ENCODE measurements at places on chromosomes 2 and 18. TPM values are rescaled to one million over a fixed set of nuclear protein-coding genes. Genes with fewer than 3 reads are reported as not detected.

Gene APCDD1
- total RNA-seq, result 10.9 TPM

DNA sequence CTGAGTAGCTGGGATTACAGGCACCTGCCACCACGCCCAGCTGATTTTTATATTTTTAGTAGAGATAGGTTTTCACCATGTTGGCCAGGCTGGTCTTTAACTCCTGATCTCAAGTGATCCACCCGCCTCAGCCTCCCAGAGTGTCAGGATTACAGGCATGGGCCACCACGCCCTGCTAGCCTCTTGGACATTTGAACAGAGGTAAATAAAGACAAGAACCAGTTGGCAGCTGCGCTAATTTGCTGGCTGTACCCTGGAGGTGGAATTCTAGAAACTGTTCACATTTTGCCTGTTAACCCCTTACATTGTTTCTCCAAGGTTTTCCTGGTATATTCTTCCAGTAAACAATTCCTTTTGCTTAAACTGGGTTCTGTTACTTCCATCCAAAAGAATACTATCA lies 132.9 kb downstream of the CDH2 start:
- no peak overlapping the region for H3K4me3 ChIP-seq
- H3K36me3 ChIP-seq, result no peaks in the 10 kb centered on the region
- no peaks in the 10 kb centered on the region for H3K4me1 ChIP-seq
- H3K27me3 ChIP-seq, result no peaks in the 10 kb centered on the region
- DNase-seq, result no peak

- no peak overlapping the region for H3K27ac ChIP-seq
- DNase-seq, result no peak
- no peaks in the 10 kb centered on the region for H3K36me3 ChIP-seq
- H3K27me3 ChIP-seq, result no peaks in the 10 kb centered on the region
Measured at GRCh38 chr2:83340424-83340823, 1118.7 kb downstream of the SUCLG1 start.

- no peak overlapping the region for H3K27ac ChIP-seq
- no peaks in the 10 kb centered on the region for H3K27me3 ChIP-seq
- no peaks in the 10 kb centered on the region for H3K36me3 ChIP-seq
- H3K4me1 ChIP-seq, result no peaks in the 10 kb centered on the region
- no peak overlapping the region for H3K4me3 ChIP-seq
Measured at GRCh38 chr2:11525762-11526161, 8.1 kb upstream of the GREB1 start.

DNA sequence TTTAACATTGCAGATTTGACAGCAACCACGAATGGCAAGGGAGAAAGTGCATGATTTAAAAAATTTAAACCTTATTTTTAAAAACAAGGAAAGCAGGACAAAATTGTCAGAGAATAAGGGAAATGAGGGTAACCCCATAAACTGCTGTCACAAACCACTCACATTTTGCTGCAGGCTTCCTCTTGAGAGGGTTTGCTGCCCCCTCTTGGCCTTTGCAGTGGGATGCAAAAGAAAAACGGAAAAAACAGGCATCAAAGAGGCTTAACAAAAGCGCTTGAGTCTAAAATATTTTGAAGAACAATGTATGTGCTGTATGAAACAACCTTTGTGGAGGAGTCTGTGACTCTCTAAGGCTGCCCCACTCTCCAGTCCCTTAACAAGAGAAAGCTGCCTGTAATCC lies 91.6 kb downstream of the TMX3 start:
- H3K27me3 ChIP-seq, result no peaks in the 10 kb centered on the region
- no peak overlapping the region for H3K27ac ChIP-seq
- H3K36me3 ChIP-seq, result no peaks in the 10 kb centered on the region
- H3K4me1 ChIP-seq, result no peaks in the 10 kb centered on the region
- H3K4me3 ChIP-seq, result no peak overlapping the region
- DNase-seq, result no peak

DNA sequence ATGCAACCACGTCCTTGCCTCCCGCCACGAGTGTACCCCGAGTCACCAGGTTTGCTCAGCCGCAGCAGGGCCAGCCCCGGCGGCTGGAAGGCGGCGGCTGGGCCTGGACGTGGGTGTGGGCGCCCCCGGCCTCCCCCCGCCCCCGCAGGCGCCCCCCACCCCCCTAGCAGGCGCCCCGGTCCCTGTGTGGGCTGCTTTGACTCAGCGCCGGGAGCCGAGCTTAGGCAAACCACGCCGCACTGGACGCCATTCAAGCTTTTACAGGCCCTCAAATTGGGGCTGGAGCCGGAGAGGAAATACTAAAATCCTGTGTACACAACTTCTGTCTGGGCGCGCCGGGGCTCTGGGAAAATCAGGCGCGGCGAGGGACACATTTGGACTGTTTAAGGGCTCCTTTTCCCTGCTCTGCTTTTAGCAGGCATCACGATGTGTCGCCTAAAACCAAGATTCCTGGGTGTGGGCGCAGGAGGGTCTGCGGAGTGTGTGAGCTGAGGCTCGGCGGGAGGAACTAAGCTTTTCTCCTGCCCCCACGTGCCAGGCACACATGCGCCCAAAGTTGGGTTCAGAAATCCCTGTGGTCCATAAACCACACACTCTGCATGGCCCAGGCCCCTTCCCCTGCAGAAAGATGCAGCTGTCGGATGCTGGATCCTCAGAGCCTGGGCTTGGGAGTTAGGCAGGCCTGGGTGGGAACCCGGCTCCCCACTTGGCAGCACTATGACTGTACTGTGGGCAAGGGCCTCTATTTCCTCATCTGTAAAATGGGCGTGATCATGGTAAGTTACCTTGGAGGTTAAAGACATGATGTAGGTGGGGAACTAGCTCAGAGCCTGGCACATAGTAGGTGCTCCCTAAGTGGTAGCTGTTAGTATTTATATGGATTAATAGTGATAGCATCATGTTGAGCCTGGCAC lies 57.6 kb downstream of the ATOH8 start:
- no peaks in the 10 kb centered on the region for H3K4me1 ChIP-seq
- peak overlapping the region; percentile 65 for H3K27ac ChIP-seq
- no peak overlapping the region for H3K4me3 ChIP-seq
- DNase-seq, result peak; percentile 92

Gene METTL4
- 14.3 TPM for total RNA-seq

DNA sequence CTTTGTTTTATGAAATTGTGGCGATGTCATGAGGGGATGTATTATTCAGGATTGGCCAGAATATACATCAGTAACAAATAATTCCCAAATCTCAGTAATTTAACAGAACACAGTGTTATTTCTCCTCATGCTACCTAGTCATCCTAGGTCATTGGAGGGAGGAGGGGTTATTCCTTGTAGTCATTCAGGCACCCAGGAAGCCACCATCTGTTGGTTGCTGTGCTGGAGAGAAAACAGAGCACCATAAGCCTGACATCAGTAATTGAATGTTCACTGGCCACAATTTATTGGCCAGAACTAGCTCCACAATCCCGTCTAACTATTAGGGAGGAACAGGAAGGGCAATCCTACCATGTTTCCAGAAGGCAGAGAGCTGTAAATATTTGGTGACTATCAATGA lies 303.5 kb upstream of the CELF4 start:
- H3K36me3 ChIP-seq, result no peaks in the 10 kb centered on the region
- H3K4me1 ChIP-seq, result no peaks in the 10 kb centered on the region
- no peak for DNase-seq
- H3K27me3 ChIP-seq, result no peaks in the 10 kb centered on the region

Gene NEDD4L
- 24.0 TPM for total RNA-seq

Gene CXCR1
- 3.5 TPM for total RNA-seq

Data from aorta (tissue), 5 donors.